ENCODE measurements at places on chromosomes 11 and 22.

DNA sequence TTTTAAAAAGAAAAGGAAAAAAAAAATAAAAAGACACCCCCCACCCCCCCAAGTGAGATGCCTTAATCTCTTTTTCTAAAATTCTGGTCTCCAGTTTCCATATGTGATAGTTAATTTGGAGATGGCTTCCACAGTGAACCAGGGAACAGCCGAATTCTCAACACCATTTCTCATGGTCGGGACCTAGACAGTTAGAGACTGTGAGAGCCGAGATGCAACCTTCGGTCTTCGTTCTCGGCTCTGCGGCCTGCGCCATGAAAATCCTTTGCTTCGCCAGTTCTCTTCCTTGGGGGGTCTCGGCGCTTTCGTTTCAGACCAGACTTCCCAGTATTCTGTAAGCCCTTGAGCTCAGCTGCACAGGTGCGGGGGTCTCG is 723 bp downstream of the CACNG2 start:
- DNase-seq: no peak

DNA sequence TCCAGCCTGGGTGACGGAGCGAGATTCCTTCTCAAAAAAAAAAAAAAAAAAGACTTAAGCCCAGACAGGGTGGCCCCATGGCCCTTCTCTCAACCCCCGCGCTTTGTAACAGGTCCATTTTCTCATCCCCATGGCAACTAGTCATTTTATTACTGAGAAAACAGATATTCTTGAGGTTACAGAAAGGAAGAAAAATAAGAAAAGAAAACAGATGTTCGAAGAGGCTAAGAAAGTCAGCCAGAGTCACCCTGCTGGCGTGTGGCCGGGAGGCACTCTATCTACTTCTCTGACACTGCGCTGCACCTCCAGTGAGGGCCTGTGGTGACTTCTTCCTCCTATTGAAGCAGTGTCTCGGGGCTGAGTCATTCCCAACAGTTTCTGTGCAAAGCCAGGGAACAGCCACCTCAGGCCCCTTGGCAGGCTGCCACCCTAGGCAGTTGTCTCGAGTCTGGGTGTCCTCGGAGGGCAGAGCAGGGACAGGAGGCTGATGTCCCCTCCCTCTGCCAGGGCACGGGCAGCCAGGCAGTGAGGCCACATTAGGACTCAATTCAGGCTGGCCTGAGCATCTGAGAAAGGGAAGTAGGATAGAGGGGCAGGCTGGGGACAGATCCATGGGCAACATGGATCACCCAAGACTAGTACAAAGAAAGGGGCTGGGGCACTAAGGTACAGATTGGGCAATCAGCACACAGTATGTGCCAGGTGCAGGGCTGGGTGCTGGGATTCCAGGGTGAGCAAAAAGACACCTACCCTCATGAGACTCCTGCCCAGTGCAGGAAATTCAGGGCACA is 16.4 kb upstream of the SYVN1 start:
- DNase-seq: peak; percentile 78

- no peak for DNase-seq
These were observed 2.2 kb downstream of the C11orf24 start for GRCh38 chr11:68269414-68270081.

DNA sequence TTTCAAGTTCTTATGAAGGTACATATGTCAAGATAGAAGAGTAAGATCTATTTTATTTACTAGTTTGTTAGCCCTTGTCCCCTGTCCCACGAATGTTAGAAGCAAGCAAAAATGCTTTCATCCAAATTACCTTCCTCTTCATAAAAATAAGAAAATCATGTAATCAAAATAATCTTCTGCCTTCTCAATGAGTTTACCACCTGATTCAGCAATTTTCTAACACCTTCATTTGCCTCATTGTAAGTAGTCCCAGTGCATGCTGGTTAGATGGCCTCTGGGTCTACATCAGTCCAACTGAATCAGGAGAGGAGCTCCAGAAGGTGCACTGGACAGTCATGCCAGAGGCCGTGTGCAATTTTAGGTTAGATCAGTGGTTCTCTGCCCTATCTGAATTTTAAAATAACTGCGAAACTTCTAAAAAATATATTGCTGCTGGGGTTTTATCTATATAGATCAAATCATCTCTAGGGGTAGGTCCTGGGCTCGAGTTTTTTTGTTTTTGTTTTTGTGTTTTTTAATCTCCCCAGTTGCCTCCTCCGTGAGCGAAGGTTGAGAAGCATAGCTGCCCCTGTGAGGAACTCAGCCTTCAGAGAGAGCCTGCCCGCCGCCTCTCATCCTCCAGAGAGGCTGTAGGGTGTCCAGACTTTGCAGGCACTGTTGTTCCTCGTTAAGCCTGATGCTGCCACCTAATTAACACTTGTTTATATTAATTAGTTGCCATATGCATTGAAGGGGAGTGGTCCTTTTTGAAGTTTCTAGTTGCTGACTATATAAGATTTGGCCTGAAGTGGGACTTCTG is 32.2 kb downstream of the C22orf31 start:
- no peak for DNase-seq

DNA sequence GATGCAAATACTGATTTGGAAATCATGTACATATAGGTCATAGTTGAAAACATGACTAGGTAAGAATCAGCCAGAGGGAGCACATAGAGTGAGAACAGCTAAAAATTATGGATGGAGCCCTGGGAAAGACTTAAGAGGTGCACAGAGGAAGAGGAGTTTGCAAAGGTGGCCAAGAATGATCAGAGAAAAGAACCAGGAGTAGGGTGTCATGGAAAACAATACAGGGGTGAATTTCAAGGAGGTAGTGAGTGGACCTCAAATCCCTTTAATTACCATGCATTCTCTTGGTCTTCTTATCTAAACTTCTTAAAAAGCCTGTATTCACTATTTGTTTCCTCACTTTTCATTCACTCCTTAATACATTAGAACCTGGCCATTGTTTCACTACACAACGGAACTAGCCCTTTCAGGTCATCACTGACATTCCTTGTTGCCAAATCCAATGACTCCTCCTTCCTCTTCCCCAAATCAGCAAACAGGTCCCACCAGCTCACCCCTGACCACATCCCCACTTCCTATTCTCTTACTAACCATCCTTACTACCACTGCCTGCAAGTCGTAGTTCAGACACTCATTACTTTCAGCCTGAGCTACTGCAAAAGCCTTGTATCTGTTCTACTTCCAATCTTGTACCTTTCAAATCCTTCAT is 22.6 kb downstream of the BUD13 start:
- DNase-seq: no peak

DNA sequence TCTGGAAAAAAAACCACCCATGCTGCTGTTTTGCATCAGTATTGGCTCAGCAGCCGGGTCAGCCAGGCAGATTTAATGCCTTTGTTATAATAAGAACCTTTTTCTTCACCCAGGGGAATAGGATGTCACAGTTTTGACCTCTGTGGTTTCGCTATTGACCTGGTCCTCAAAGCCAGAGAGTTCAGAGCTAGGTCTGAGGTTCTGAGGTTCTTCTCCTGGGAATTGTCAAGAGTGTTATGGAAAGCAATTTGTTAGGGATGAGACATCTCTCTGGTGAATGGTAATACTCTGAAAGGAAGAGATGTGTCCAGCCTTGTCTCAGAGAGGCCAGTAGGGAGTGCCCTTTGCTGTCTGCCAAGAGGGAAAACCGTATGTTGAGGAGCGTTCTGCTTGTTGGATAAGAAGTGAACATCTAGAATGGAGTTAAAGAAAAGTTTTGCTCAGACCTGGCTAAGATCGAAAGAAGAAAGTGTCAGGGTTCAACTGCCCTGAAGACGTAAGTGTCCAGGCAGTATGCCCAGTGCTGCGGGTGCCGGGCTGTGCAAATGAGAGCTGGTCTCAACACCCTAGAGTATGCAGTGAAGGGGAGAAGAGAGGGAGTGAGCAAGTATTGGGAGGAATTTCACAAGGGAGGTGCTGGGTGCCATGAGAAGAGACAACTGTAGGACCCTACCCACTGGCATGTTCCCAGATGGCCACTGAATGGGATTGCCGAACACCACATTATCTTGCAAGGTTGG is 150.9 kb upstream of the TTC12 start:
- DNase-seq: peak; percentile 45

DNA sequence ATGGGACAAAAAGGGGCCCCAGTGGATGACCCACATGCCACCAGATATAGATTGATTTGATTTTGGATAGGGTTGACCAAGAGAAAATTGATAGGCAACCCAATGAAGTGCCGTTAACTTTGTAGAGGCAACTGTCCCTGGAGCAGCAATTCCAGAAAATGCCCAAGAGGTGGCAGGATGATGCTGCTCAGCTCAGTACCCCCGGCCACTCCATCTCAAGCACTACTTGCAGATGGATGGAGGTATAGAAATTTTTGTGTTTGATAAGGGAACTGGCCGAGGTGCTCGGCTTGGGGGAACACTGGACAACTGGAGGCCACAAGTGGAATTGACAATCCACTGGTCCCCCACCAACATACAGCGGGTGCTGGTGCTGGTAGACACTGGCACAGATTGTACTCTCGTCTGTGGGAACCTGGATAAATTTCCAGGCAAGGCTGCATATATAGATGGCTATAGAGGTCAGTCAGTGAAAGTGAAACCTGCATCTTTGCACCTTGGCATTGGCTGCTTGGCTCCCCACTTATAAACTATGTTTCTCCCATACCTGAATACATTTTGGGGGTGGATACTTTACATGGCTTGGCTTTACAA is 86.3 kb downstream of the CCDC83 start:
- peak; percentile 67 for DNase-seq

- no peak for DNase-seq
These were observed 136.3 kb downstream of the ETS1 start for GRCh38 chr11:128450882-128451651.

DNA sequence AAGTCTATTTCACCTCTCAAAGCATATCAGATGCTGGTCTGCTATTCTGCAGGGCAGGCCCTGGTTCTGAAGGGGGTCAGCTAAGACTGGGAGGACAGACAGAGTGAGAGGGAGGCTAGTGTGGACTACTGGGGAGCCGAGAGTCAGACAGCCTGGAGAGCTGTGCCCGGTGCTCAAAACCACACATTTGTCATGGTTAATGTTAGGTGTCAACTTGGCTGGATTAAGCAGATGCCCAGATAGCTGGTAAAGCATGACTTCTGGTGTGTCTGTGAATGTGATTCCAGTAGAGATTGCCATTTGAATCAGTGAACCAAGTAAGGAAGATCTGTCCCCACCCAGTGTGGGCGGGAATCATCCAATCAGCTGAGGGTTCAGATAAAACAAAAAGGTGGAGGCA is 102.6 kb downstream of the SNX19 start:
- DNase-seq: no peak

DNA sequence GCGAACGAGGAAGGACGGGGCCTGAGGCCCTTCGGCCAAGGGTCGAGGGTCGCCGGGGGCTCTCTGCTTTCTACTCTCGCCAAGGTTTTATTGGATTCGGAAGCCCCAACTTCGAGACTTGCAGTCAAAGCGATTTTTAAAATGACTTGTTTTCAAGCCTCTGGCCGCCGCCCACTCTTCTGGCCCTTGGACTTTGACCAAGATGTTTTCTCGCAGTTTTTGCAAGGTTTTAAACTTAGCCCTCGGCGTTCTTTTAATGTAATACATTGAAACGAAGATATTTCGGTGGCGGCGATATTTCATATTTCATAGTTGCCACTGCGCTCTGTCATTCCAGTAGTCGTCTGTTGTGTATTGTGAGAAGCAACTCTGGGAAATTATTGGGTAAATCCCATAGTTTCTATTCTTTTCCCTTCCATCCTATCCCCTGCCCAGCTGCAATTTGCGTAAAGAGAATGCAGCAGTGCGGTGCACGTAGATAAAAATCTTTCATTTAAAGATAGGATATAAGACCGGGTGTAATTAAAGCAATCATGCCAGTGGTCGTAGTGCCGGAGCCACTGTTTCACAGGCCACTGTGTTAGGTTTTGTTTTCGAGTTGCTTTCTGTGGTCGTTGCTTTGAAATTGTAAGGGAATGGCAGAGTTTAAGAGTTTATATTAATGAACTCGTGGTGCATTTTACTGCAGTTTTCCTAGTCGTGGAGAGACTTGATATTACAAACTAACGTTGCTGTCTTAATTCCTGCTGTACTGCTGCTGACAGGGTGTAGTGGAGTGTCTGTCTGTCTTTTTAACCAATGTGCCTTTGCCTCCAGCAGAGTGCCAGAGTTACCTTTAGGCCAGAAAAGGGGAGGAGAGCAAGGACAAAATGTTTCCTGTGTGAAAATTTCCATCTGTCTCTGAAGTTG is 702 bp downstream of the BIRC2 start:
- peak; percentile 72 for DNase-seq

GRCh38 chr11:32138902-32139301 is 48.0 kb downstream of the RCN1 start:
- no peak for DNase-seq

DNA sequence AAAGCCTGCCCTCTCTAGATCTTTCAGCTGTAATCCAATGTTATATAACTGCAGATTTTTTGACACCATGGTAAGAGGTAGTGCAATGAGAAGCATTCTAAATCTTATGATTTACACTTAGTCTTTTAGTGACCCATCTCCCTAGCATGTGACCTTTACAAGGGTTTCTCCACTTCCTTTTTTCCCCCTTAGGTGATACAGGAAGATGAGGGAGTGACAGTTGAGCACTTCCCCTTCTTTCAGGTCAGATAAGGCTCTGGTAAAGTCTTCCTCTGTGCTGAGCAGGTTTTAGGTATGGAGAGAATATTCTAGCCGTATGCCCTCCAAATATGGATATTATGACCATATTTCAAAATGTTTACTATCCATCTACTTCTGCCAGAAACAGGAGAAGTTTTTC is 753.6 kb downstream of the JRKL start:
- DNase-seq: no peak

DNA sequence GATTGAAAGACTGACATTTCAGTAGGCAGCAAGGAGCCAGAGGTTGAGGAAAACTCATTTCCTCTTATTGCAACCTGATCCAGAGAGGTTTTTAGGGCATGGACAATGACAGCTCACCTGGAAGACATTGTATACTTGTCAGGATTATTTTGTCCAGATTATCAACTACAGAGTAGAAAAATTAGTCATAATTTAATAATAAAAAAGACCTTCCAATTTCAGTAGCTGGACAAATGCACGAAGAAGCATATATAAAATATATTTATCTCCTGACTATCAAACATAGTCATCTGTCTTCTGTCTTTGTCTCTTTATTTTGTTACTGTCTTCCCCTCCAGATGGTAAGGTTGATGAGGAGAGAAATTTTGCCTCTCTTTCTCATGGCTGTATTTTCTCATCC is 330.6 kb upstream of the RAG2 start:
- no peak for DNase-seq

- peak; percentile 10 for DNase-seq
These were observed 15.8 kb upstream of the OMP start for GRCh38 chr11:77086521-77087472.

Measured in midbrain (tissue), 1 donor.